ENCODE measurements at places on chromosomes 12 and 14.

GRCh38 chr12:13193505-13194231 lies 2.9 kb upstream of the EMP1 start:
- no peak for DNase-seq

DNA sequence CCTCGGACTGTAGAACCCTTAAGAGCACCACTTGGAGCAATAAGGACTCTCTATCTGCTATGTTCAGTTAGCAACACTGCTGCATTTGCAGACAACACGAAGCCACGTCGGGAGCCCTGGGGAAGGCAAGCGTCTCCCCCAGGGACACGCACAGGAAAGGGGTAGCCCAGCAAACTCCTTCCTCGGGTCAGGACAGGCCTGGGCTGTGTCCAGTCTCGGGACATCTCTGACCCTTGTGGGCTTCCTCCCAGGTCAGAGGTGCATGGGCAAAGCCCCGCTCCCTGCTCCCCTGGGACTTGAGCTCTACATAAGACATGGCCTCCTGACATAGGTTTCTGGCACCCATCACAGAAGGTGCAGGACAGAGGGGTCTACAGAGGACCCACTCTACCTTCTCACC lies 119.5 kb downstream of the PIWIL1 start:
- DNase-seq = no peak

DNA sequence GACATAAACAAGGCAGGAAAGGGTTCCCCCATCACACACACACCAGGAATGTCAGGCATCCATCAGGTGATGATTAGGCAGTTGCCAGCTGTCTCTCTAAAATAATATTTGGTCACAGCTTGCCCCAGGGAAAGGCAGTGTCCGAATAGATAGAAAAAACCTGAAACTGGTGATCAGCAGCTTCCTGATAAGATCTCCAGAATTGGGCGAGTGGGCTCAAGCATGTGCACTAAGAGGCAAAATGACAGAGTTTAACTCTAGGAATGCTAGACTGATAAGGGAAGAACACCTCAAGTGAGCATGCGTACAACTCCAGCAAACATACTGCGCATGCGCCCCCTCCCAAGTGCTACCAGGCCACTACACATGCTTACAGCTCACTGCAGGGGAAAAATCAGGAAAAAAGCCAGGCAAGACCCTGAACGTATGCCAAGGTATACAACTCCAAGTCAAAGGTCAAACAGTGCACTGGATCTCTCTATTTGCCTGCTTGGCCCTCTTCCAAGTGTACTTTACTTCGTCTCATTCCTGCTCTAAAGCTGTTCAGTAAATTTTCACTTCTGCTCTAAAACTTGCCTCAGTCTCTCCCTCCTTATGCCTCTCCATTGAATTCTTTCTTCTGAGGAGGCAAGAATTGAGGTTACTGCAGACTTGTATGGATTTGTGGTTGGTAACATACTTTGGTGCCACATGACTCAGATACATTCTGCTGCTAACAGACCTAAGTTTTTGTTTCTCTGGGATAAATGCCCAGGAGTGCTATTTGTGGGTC lies 73.5 kb upstream of the VASH1 start:
- DNase-seq = no peak

- no peak for DNase-seq
Measured at GRCh38 chr14:32004300-32004699, 72.8 kb upstream of the ARHGAP5 start.

GRCh38 chr12:86233126-86233525 lies 23.1 kb downstream of the MGAT4C start:
- DNase-seq = no peak

DNA sequence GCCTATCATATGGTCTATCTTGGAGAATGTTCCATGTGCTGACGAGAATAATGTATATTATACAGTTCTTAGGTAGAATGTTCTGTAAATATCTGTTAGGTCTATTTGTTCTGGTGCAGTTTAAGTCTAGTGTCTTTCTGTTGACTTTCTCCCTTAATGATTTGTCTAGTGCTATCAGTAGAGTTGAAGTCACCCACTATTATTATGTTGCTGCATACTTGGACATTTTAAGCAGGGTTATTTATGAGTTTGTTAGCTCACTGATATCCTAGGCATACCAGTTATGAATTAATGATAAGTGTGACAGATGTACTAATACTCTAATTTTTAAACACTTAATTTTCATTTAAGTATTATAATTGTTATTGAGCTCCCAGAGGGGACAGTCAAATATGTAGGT lies 292.5 kb downstream of the AKAP6 start:
- DNase-seq = no peak

All from Jurkat, Clone E6-1 (cell line).